ENCODE measurements at places on chromosomes 6 and 20.

DNA sequence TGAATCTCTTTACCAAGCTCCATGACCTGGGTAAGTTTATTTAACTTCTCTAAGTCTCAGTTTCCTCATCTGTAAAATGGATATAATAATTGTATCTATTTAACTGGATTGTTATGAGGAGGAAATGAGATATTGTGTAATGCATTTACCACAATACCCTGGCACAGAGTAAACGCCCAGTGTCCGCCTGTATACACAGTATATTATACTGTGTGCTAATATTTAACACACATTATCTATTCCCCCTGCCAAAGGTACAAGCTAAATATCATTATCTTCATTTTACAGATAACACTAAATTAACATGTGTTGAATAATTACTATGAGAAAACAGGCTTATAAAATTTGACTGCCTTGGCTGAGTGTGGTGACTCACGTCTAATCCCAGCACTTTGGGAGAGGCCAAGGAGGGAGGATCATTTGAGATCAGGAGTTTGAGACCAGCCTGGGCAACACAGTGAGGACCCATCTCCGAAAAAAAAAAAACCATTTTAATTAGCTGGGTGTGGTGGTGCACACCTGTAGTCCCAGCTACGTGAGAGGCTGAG is 38.7 kb upstream of the TNFRSF21 start:
- DNase-seq, result no peak

DNA sequence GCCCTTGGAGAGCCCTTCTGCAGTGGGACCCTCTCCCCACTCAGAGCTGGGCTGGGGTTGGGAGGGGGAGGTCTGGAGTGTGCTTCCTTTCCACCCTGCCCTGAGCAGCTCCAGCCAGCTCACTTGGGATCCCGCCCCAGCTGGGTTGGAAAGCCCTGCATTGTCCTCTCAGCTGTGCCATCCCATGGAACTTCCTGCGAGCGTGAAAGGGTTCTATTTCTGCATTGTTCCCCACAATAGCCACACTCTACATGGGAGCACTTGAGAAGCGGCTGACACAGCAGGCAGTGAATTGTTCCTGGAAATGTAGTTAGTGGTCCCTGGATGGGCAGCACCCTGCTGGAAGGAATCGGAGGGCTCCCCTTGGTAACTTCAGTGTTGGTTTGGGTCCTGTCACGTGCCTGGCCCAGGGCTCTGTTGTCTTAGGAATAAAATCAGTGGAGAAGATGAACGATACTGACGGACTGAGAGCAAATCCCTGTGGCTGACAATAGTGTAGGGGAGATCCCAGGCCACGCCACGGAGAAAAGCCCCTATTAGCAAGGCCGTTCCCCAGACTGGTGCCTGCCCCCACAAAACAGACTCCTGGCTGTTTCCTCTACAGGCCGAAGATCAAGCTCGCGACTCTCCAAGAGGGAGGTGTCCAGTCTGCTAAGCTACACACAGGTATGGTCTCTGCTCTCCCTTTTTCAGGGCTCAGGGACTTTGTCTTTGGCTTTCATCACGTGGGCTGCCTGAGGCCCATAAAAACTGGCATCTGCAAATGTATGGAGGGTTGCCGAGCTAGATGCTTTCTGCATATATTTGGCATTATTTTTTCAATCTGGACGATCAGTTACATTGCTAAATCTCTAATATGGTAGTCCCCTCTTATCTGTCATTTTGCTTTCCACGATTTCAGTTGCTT is 18.8 kb downstream of the DNMT3B start:
- no peak for DNase-seq

DNA sequence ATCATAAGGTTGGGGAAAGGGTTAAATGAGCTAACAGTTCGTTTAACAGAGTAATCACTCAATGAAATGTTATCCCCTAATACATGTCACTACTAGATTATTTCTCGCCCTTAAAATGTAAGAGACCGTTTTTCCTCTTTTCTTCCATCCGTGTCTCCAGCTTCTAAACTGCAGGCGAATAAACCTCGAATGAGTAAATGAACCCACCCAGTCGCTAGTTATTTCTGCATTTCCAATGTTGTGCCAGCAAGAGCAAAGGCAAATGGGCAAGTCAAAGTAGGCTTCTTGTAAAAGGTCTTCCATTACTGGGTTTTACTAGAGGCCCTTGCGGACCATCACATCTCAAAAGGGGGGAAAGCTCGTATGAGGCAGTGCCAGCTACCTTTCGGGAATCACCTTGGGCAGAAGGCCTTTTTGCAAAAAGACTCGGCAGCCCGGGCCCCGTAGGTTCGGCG is 400 bp upstream of the SMAP1 start:
- DNase-seq, result no peak

- no peak for DNase-seq
Observed at GRCh38 chr6:111429571-111429970, 53.4 kb downstream of the REV3L start.

- peak; percentile 48 for DNase-seq
Observed at GRCh38 chr6:148967541-148967956, 220.7 kb downstream of the UST start.

DNA sequence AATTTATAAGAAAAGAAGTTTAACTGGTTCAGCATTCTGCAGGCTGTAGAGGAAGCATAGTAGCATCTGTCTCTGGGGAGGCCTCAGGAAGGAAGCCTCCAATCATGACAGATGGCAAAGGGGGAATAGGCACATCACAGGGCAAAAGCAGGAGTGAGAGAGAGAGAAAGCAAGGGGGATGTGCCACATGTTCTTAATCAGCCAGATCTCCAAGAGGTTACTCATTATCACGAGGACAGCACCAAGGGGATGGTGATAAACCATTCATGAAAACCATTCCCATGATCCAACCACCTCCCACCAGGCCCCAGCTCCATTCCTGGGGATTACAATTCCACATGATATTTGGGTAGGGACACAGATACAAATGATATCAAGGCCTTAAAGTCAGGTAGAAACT is 217.5 kb upstream of the TCF21 start:
- DNase-seq, result no peak

GRCh38 chr20:53940360-53940702 is 130.1 kb downstream of the BCAS1 start:
- no peak for DNase-seq

DNA sequence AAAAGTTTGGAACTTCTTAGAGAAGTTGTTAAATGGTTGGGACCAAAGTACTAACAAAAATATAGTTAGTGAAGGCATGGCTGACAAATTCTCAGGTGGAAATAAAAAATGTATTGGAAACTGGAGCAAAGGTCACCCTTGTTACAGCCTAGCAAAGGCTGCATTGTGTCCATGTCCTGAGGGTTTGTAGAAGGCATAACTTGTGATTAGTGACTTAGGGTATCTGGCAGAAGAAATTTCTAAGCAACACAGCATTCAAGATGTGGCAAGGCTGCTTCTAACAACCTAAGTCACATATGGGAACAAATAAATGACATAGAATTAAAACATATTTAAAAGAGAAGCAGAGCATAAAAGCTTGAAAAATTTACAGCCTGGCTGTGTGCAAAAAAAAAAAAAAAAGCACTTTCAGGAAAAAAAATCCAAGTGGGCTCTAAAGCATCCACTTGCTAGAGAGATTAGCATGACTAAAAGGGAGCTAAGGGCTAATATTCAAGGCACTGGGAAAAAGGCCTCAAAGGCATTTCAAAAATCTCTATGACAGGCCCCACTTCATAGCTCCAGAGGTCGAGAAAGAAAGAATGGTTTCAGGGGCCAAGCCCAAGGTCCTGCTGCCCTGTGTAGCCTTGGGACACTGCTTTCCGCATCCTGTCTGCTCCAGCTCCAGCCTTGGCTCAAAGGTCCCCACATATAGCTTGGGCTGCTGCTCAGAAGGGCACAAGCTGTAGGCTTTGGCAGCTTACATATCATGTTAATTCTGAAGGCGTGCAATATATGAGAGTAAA is 453.2 kb upstream of the PTCHD4 start:
- DNase-seq, result no peak

- no peak for DNase-seq
Observed at GRCh38 chr6:139081471-139081870, 52.9 kb downstream of the ABRACL start.

- no peak for DNase-seq
Observed at GRCh38 chr6:10791673-10792072, 44.1 kb downstream of the TMEM14B start.

DNA sequence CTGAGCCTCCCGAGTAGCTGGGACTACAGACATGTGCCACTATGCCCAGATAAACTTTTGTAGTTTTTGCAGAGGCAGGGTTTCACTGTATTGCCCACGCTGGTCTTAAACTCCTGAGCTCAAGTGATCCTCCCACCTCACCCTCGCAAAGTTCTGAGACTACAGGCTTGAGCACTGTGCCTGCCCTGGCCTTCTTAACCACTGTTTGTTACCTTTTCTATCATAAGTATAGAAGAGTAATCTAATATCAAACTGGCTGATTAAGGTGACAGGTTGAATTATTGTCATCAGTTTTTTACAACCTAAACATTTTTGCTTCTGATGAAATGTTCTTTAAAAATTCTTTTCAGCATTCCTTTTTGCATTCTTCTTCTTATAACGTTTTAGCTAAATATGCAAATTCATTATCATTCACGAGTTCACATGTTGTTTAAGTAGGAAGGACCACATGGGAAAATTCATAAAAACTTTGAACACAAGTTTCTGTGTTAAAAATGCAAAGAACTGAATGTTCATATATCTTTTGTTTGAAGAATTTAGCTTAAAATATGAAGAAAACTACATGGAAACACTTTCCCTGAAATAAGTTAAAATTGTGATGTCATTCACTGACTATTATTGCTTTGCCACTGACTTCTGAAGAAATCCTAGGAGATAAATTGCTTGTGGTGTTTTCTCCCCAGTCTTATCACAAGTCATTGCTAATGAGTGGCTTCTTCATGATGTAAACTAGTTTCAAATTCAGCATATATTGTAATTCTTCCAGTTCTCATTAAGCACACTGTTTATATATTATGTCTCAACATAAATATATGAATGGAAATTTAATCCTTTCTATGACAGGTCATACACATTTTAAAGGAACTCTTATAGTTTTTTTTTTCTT is 106.7 kb downstream of the ADGRB3 start:
- no peak for DNase-seq

DNA sequence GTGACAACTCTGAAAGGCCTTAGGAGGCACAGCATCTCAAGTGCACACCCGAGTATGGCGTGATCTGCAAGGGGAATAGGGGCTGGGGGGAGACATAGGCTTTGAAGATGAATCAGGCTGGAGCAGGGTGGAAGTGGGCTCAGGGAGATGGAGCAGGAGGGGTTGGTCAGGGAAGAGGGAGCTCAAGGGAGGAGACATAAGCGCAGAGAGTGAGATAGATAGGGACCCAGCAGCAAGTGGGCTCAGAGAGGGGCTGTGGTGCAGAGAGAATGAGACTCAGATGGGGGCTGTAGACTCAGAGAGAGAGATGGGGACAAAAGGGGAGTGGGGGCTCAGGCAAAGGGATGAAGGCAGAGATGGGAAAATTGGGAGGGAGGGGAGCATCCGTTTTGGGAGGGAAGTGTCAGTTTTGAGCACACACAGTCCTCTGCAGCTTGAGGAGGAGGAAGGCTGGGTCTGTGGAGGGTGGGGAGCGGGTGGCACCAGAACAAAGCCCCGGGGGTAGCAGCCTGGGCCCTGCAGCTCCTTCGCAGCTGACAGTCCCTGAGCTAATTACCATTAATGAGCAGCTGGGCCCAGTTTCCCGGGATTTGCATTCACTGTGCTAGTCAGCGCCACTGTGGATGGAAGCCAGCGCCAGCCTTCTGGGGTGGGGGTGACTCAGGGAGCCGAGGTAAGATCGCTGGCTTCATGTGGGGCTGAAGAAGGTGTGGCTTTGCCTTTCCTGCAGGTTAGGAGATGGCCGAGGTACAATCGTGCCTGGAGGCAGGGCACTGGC is 18.7 kb downstream of the SRXN1 start:
- DNase-seq, result no peak

DNA sequence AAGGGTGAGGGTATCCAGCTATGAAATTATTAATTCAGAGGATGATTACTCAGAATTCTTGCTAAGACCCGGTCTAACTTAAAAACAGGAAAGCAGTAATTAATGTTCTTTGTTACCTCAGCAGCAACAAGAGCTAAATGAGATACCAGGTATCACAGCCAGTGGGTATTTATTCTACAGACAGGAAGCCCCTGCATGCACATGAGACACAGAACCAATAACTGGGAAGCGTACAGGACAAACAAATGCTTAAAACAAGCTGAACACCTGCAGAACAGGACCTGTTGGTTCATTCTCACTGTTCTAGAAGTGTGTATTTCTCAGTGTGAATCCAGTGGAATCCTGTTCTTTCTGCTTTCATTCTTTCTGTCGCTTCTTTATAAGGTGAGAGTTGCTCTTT is 30.9 kb downstream of the SCML4 start:
- DNase-seq, result no peak

GRCh38 chr20:20299904-20300303 is 68.0 kb upstream of the INSM1 start:
- no peak for DNase-seq

- DNase-seq, result no peak
Observed at GRCh38 chr20:10987651-10988383, 314.0 kb upstream of the JAG1 start.

DNA sequence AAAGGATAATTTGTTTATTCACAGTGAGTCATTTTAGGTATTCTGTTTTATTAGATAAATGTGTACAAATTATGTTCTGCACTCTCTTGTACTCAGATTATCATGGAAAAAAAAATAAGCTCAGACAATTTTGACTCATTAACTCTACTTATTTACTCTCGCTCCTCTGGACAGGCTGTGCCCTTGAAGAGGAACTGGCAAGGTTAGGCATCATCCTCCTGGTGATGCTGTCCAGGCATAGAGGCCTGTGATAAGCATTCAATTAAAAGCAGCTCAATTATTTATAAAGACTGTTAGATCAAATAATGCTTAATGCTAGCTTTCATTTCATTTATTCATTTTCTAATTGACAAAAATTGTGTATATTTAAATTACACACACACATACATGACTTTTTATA is 518.5 kb downstream of the TENT5A start:
- DNase-seq, result no peak

DNA sequence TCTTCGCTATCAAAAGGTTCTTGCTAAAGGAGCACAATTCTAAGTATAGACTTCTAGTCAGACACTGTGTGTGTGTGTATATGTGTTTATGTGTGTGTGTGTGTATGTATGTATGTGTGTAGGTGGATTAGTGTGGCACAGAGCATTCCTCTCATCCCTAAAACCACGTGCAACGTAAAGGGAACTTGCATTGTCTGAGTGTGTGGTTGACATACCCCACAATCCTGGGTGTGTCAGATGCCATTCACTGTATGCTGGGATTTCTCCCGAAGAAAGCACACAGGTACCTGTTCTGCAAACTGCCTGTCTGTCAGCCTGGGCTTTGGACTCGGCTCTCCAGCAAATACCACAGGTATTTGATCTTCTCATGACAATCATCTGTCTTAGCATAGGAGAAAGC is 42.3 kb upstream of the TBC1D7 start:
- no peak for DNase-seq

GRCh38 chr6:155248008-155249001 is 15.5 kb upstream of the CLDN20 start:
- DNase-seq, result peak; percentile 64
